ENCODE measurements at places on chromosomes 2 and 18.

DNA sequence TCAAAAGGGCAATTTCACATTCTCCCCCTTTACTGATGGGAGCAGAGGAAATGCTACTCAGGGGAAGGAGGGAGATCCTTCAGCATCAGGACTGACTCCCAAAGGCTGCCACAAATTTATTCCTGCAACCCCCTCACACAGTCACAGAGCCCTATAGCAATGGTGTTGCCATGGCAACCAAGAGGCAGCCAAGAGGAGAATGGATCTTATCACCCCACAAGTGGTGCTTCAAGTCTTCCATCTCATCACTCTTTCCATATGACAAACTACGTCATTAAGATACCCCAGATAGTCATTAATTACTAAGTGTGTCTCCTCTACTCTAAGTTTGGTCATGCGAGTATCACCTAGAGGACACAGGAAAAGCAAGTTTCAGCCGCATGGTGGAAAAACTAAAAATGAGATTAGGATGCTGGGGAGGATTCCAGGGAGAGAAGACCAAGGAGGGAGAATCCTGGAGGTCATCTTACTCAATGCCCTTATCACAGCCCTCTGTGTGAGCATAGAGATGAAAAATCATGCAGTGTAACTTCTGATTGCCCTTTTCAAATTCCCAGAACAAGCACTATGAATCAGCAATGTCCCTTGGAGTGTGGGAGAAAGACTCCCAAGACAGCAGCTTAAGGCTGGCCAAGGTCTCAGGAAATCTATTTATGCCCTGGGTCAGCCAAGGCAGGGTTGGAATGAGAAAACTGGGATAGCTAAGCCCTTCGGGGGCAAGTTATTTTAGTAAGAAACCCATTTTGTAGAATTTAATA is 885.7 kb upstream of the KLHL29 start:
- no peak overlapping the region for H3K27ac ChIP-seq
- no peaks in the 10 kb centered on the region for H3K4me1 ChIP-seq
- DNase-seq: no peak
- H3K4me3 ChIP-seq: no peak overlapping the region

DNA sequence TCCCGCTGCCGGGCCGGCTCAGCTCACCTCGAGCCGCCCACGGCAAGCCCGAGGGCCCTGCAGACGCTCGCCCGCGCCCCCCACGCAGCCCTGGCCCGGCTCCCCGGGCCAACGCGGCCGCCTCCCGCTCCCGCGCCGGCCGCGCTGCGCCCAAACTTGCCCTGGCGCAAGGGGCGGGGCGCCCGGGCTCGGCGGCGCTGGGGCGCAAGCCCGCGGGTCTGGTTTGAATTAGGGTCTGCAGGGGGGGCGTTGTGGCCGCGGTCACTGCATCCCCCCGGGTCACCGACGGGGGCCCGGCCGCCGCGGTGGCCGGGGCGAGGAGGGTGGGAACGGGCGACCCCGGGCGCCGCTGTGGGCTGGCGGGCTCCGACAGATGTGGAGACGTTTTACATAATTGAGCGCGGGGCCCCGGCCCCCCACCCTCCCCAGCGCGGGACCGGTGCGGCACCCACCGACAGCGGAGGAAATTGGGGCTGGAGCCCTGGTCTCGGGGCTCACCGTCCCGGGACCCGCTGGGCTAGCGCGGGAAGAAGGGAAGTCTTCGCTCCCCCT is 690 bp downstream of the SDC1 start:
- H3K27me3 ChIP-seq: no peaks in the 10 kb centered on the region
- H3K36me3 ChIP-seq: no peaks in the 10 kb centered on the region
- H3K27ac ChIP-seq: peak overlapping the region; percentile 79
- peaks cover 21% of the 10 kb centered on the region for H3K4me1 ChIP-seq
- H3K4me3 ChIP-seq: peak overlapping the region; percentile 67

DNA sequence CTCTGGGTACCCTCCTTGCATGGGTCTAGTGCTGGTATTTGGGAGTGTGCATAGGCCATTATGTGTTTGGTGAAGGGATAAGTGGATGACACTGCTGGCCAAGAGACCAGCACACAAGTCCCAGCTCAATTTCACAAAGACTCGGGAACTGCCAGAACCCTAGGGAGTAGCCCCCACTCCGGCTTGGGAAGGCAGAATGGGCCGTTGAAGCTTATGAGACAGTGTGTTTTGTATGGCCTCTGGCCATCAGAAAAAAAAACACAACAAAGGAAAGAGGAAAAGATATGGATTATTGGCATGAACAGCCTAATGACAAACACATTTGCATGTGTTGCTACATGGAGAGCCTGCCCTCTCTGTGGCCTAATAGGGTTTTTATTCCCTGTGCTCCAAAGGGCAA is 144.2 kb downstream of the TTC32 start:
- no peak overlapping the region for H3K4me3 ChIP-seq
- no peak overlapping the region for H3K27ac ChIP-seq
- no peaks in the 10 kb centered on the region for H3K36me3 ChIP-seq
- H3K4me1 ChIP-seq: no peaks in the 10 kb centered on the region

GRCh38 chr2:187478719-187479118 is 30.7 kb upstream of the CALCRL start:
- no peaks in the 10 kb centered on the region for H3K4me1 ChIP-seq
- DNase-seq: no peak
- no peak overlapping the region for H3K27ac ChIP-seq
- no peaks in the 10 kb centered on the region for H3K27me3 ChIP-seq
- no peaks in the 10 kb centered on the region for H3K36me3 ChIP-seq

GRCh38 chr2:237935740-237936452 is 30.9 kb upstream of the UBE2F start:
- no peaks in the 10 kb centered on the region for H3K36me3 ChIP-seq
- H3K4me3 ChIP-seq: no peak overlapping the region
- H3K27me3 ChIP-seq: no peaks in the 10 kb centered on the region
- peak; percentile 26 for DNase-seq

DNA sequence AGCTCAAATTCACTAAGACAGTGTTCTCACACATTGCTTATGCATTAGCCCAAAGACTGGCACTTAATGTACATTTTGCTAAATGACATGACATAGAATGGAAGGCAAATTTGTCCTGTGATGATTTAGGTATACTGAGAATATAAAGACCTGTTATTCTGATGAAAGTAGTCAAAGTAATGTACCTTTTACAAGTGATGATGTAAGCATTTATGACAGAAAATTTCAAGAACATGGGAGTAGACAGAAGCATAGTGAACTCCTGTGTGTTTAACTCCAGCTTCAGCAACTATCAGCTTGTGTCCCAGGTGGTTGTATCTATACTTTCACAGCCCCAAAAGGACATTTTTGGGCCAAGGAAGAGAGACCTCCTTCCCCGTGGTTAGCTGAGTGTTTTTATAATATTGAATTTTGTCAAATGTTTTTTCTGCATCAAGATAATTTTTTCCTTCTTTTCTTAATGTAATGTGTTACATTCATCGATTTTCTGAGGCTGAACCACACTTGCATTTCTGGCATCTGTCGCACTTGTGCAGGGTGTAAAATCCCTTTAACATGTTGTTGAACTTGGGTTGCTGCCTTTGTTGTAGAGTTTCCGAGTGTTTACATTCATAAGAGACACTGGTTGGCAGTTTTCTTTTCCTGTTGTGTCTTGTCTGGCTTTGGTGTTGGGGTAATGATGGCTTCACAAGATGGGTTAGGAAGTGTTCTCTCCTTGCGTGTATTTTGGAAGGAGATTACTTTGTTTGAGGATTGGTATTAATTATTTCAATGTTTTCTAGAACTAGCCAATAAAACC is 33.9 kb upstream of the TMEM18 start:
- H3K36me3 ChIP-seq: no peaks in the 10 kb centered on the region
- no peak for DNase-seq
- H3K27me3 ChIP-seq: peaks cover 18% of the 10 kb centered on the region
- H3K4me3 ChIP-seq: no peak overlapping the region

DNA sequence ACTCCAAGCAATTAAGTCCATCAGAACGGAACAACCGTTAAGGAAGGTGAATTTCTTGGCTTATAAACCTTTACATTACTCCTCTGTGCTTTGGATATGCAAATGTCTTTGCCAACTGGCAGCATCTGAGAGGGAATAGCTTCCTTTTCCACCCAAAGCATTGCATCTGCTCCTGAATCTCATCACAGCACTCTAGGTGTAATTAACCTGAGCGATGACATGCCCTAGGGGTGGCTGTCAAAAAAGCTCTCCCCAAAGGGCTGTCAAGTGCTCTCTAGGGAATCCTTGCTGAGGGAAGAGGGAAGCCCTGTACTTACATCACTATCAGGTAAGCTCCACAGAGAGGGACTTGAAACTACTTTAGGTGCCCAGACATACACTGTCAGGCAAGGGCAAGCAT is 5.5 kb upstream of the SMARCAL1 start:
- H3K27ac ChIP-seq: no peak overlapping the region
- peaks cover 20% of the 10 kb centered on the region for H3K27me3 ChIP-seq
- no peak overlapping the region for H3K4me3 ChIP-seq
- no peaks in the 10 kb centered on the region for H3K36me3 ChIP-seq

DNA sequence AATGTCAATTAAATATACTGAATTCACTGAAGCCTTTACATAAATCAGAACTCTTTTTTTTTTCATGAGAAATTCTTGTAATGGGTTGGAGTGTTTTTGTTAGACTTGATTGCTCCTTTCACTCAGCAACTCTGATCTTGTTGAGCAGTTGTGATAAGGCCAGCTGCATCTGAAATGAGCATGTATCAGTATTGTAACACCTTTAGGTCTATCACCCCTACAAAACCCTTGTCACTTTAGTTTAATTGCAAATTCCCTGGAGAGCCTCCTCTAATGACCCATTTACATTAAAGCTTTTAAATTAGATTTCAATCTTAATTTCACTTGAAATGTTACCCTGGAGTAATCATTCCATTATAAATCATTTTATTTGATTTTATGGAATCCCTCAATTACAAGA is 346.8 kb upstream of the TCF4 start:
- no peaks in the 10 kb centered on the region for H3K4me1 ChIP-seq
- H3K27me3 ChIP-seq: no peaks in the 10 kb centered on the region
- H3K27ac ChIP-seq: no peak overlapping the region
- H3K36me3 ChIP-seq: no peaks in the 10 kb centered on the region
- no peak for DNase-seq

DNA sequence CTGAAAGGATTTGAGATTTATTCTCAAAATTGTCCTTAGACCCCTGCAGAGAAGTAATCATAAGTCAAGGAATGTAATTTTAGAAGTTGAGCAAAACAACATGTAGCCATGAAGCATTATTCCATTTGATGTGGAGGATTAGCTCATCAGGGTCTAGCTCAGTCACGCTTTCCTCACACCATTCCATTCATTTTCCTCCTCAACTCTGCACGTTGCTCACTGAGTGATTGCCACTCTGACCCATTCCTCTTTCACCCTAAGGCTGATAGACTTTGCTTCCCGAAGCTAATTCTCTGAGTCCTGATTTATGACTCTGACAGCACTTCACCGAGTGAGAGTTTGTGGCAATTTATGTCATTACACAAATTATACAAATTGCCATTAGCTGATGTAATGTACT is 820.6 kb upstream of the PIK3C3 start:
- no peak for DNase-seq
- no peak overlapping the region for H3K4me3 ChIP-seq
- H3K27ac ChIP-seq: no peak overlapping the region
- no peaks in the 10 kb centered on the region for H3K36me3 ChIP-seq
- no peaks in the 10 kb centered on the region for H3K27me3 ChIP-seq

GRCh38 chr18:42442656-42443055 is 487.6 kb downstream of the PIK3C3 start:
- no peaks in the 10 kb centered on the region for H3K27me3 ChIP-seq
- H3K36me3 ChIP-seq: no peaks in the 10 kb centered on the region
- no peak for DNase-seq
- no peak overlapping the region for H3K4me3 ChIP-seq
- H3K27ac ChIP-seq: no peak overlapping the region

DNA sequence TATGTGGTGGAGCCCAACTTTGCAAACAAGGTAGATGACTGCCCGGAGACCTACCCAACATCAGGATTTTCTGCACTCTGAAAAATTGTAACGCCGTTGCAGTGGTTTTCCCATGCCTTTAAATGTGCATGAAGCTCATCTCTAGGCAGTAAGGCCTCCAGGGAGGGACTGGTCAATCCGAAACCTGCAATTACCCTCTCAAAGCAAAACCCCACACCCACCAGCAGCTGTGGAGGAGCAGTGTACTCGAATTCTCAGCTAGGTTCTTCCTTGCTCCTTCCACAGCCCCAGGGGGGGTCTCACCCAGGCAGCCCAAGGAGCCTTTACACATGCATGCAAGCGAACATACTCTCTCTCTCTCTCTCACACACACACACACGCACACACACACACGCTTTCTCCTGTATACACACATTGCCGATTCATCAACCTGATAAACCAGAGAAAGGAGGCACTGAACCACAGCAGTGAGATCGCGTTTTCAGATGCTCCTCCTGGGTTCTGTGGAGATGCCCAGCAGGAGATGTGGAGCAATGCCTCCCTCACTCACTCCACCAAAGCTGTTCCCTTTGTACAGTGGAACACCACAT is 109.2 kb downstream of the VIT start:
- H3K36me3 ChIP-seq: no peaks in the 10 kb centered on the region
- H3K27ac ChIP-seq: no peak overlapping the region
- H3K27me3 ChIP-seq: no peaks in the 10 kb centered on the region
- no peaks in the 10 kb centered on the region for H3K4me1 ChIP-seq

DNA sequence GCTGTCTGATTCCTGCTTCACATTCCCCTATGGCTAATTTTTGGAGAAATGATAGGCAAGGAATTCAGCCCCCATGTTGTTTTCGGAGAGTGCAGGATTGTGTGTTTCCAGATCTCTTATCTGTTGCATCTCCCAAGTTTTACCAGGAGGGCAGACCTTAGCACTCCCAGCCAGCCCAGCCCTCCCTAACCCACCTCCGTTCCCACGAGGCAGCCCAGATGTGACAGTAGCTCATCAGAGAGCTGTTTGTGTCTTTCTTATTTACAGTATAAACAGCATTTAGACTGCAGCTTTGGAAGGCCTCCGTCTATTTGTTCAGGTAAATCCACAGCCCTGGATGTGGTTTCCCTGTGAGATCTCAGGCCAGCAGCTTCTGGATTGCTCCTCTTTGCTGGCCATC is 91.6 kb downstream of the THNSL2 start:
- no peak for DNase-seq
- no peak overlapping the region for H3K27ac ChIP-seq
- H3K4me1 ChIP-seq: peaks cover 12% of the 10 kb centered on the region
- H3K4me3 ChIP-seq: no peak overlapping the region
- H3K36me3 ChIP-seq: no peaks in the 10 kb centered on the region
- H3K27me3 ChIP-seq: peaks cover 13% of the 10 kb centered on the region

DNA sequence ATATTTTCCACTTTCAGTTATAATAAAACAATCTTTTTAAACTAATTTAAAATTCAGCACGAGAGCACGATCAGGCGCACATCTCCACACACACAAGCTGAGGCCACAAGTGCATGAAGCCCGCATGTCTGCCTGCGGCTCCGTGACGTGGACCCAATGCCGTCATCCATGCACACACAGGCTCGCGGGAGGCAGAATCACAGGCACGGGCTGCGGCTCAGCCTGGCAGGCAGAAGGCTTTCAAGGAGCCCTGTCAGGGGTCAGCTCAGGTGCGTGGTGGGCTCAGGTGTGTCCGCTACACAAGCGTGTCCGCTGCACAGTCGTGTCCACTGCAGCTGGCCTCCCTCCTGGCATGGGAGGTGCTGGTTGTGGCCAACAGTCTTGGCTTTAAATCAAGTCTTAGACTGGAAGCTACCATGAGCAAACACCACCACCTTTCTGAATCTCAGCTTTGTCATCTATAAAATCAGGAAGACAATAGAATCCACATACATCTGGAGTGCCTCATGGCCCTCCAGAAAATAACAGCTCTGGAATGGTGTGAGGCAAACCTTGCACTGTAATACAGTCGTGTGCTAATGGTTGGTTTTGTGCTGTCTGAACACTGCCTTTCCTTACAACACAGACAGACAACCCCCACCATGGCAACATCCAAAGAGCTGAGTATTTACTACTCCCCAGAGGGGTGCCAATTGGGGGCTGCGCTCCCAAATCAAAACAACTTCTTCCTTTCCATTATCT is 210.1 kb downstream of the NDUFA10 start:
- no peak for DNase-seq
- no peaks in the 10 kb centered on the region for H3K36me3 ChIP-seq
- H3K27ac ChIP-seq: no peak overlapping the region
- H3K4me1 ChIP-seq: peaks cover 4% of the 10 kb centered on the region
- H3K4me3 ChIP-seq: no peak overlapping the region
